Activated CD4-positive, CD25-positive, alpha-beta regulatory T cell (primary cell): ENCODE measurements at places on chromosomes 3 and 15.

DNA sequence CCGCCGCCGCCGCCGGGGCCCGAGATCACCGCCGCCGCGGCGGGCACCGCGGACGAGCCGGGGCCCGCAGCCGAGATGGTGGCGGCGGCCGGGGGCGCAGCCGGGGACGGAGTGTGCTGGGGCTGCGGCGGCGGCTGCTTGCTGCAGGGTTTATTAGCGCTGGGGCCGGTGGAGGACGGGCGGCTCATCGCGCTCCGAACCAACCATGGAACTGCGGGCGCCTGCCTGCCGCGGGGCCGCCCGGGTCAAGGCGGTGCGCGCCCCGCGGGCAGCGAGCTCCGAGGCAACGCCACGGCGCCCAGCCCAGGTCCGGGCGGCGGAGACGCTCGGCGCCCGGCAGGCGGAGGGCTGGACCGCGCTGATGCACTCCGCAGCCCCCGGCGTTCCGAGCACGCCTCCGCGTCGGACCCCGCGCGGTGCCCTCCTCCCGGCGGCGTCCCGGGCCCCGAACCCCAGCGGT is 277 bp downstream of the SIAH2 start:
- no peak for DNase-seq

- DNase-seq, result no peak
Measured at GRCh38 chr3:11213810-11214450, 58.3 kb upstream of the ATG7 start.

DNA sequence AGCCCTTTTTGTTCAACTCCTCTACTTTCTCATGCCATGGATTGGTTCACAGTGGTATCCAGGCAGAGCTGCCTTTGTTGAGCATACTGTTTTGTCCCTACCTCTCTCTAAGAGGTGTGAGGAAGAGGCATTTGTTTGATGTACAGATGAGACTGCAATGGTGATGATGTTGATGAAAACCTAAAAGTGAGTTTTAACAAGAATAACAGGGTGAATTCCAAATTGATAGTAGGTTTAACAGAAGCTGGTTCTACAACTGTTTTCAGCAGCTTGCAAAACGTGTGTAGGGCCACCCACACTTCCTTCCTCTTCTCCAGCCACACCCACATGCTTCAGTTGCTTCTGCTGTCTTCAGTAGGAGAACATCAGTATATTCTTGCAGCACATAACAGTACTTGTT is 10.2 kb downstream of the SNRK start:
- no peak for DNase-seq

- no peak for DNase-seq
Measured at GRCh38 chr3:116394365-116394764, 50.9 kb downstream of the LSAMP start.

- no peak for DNase-seq
Measured at GRCh38 chr3:122975924-122976293, 51.7 kb downstream of the SEMA5B start.

DNA sequence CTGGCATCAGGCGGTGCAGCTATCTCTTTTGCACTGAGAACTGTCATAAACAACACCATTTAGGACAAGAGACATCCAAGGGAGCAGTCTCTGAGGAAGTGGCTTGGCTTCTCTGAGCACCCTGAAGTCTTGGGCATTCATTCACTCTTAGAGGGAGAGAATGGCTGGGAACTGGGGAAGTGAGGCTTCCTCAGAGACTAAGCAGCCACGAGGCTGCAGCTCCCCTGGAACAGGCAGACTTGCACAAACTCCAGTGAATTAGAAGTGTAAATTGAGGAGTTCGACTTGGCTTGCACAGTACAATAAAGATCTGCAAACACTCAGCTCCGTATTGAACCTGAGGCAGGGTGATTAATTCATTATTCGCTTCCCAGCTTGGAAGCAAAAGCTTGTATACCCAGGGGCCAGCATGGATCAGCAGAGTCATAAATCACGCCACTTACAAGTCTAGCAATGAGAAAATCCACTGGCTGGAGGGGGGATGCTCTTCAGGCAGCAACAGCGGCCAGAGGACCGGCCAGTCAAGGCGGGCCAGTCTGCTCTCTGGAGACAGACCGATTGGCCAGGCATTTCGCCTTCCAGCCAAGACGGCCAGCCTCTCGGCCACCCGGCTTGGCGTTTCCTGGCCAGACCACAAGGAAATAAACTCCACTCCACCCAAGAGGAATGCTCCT is 118.8 kb upstream of the ADPGK start:
- no peak for DNase-seq

- no peak for DNase-seq
Measured at GRCh38 chr3:59605318-59605717, 555.5 kb upstream of the CFAP20DC start.

DNA sequence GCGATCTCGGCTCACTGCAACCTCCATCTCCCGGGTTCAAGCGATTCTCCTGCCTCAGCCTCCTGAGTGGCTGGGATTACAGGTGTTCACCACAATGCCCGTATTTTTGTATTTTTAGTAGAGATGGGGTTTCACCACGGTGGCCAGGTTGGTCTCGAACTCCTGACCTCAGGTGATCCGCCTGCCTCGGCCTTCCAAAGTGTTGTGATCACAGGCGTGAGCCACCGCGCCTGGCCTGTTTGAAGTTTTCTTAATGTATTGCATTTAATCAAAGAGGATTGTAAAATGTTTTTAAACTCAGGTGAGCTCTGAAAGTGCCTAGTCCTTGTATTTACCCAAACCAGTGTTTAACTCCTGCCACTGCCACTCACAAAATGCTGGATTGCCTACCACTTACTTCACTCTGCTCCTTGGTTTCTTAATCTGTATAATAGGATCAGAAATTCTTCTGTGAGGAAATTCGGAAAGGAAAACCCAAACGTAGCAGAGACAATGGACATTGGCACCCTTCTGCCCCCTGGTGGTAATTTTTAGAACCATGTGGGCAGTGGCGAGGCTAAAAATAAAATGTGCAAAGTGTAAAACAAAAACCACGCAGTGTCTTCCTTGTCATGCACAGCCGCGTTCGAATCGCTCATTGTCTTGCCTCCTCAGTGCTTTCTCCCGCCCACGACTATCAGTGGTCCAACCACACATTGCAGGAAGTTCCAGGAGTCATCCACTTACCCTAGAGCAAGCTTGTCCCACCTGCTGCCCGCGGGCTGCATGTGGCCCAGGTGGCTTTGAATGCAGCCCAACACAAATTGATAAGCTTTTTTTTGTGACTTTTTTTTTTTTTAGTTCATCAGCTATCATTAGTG is 27.3 kb downstream of the CEP19 start:
- DNase-seq, result peak; percentile 36

- no peak for DNase-seq
Measured at GRCh38 chr3:129118745-129119144, 2.9 kb downstream of the RAB43 start.

DNA sequence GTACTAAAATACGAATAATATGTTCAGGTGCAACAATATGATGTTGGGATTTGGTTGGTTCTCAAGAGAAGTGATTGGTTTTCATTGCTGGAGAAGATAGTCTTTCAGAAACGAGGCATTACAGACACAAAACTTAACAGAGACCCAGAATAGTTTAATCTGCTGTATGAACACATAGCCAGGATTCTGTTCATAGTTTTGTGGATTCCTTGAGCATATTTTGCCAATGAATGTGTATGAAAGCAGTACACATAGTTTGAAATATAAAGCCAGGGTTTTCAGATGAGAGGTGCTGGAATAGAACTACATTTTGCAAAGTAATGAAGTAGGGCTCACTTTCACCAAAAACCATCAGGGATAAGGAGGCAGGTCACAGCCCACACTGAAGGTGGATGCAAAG is 5.7 kb upstream of the MCTP2 start:
- DNase-seq, result no peak

DNA sequence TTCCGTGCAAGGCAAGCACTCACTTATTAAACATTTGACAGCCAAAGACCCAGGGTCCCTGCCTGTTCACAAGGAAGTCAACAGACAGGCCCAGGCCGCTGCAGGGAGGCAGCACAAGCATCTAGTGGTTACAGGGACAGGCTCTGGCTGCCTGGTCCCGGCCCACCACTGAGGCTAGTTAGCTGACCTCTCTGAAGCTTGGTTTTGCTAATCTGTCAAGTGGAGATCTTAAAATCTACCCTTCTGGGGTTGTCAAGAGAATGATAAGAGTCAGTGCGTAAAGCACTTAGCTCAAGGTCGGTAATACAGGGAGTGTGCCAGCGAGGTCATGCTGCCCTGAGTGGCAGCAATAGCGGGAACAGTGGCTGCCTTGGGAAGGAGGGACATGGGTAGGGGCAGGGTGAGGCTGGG is 6.0 kb downstream of the GNB5 start:
- no peak for DNase-seq

DNA sequence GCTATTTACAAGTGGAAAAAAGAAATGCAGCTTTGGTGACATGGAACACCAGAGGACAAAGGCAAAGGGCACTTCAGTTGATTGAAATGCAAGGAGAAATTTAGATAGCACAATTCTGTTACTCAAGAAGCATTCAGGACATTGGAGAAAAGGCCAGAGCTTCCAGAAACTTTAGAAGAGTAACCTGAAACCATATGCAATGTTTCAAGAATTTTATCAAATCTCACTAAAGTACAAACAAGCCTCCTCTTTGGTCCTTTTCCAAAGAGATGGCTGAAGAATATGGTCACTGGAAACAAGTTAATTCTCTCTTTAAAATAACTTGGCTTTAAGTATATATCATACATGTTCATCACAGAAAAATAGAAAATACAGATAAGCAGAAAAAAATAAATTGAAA is 14.6 kb upstream of the LMOD3 start:
- no peak for DNase-seq

- no peak for DNase-seq
Measured at GRCh38 chr15:56337084-56337725, 28.0 kb upstream of the TEX9 start.

DNA sequence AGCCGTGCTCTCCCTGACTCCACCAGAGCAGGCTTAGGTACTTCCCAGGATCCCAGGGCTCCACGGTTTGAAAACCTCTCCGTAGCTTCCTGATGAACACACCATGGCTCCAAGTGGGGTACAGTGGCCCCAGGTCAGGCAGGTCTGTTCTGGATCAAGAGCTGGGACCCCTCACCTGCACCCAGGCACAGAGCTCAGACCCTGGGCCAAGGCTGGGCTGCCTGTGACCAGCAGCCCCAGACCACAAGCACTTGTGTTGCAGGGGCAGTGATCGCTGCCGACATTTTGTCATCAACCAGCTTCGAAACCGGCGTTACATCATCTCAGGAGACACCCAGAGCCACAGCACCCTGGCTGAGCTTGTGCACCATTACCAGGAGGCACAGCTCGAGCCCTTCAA is 5.3 kb downstream of the SH2D7 start:
- no peak for DNase-seq

DNA sequence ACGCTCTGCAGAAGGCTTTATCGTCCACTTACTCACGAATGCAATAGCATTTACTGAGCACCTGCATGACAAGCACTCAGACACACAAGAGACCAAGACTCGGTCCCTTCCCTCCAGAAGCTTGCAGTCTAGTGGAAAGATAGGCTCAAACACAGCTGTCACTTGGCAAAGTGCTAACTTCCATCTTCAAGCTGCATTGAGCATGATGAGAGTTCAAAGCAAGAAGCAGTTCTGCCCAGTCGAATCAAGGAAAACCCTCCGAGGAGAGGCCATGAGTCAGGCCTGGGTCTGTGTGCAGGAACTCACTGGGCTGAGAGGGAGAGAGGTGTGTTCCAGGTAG is 51.5 kb downstream of the C3orf20 start:
- DNase-seq, result no peak

- no peak for DNase-seq
Measured at GRCh38 chr3:59512066-59512465, 462.2 kb upstream of the CFAP20DC start.

DNA sequence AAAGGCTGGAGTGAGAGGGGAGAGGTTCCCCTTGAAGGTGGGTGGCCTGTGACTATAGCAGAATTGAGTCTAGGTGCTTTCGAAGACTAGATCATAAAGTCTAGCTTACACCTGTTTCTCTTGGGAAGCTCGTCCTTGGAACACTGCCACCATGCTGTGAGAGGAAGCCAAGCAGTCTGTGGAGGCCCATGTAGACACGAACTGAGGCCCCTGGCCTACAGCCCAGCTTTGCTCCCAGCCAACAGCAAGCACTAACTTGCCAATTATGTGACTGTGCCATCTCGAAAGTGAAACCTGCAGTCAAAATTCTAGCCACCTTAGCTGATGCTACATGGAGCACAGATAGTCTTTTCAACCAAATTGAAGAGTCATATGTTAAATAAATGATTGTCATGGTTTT is 190.5 kb upstream of the NECTIN3 start:
- no peak for DNase-seq

DNA sequence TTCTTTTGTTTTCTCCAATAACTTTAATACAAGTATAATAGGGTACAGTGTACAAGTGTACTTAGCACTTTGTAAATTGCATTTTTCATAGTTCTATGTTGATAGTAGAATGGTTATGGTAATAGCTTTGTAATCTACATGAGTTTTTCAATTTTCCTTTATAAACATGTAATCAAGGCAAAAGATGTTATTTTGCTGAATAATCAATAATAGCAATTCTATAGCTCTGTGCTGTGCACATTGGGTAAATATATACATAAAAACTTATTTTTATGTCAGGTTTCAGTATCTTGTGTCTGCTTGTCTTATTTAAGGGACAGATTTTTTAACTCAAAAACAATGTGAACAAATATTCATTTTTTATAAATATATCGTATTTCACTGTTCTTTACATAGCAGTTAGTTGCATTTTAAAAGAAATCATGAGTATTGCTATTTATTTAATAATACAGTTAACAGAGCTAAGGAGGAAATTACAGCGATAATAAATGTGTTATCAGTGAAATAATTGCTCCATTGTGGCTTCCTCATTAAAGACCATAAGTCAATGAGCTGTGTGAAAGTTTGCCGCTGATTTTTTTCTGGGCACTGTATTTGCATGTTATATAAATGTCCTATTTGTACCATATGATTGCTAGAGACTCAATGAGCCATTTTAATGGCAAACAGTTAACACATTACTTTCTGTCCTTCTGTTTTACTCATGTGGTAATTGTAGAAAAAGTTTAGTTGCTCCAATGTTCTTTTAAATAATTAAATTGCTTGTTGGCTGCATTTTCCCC is 214.6 kb upstream of the STAC start:
- no peak for DNase-seq

- no peak for DNase-seq
Measured at GRCh38 chr3:31013843-31014242, 119.4 kb upstream of the GADL1 start.

- DNase-seq, result no peak
Measured at GRCh38 chr3:53884623-53885022, 2.7 kb upstream of the ACTR8 start.

DNA sequence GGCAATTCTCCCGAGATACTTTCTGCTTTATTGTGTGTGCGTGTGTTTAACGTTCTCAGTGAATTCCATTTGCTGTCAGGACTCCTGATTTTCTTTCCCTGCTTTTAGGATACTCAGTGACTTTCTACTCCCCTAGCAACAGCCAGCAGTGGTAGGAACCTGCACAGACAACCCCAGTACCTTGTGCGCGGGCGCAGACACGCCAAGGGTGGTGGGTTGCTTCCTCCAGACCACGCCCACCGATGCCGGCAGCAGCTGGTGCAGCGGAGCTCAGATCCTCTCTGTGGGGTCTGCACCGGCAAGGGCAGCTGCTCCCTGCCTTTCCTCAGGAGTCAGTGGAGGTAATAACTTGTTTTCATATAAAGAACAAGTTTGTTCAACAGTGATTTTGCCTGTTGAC is 225.1 kb upstream of the NDN start:
- DNase-seq, result no peak

- DNase-seq, result no peak
Measured at GRCh38 chr3:12982619-12983101, 90.6 kb downstream of the IQSEC1 start.

GRCh38 chr3:5197470-5198312 is 10.2 kb downstream of the EDEM1 start:
- peak; percentile 3 for DNase-seq

- DNase-seq, result no peak
Measured at GRCh38 chr3:58638591-58638990, 28.0 kb downstream of the FAM3D start.

- no peak for DNase-seq
Measured at GRCh38 chr15:66115568-66116206, 137.9 kb downstream of the MEGF11 start.
